ENCODE measurements at places on chromosomes 7 and 10.

DNA sequence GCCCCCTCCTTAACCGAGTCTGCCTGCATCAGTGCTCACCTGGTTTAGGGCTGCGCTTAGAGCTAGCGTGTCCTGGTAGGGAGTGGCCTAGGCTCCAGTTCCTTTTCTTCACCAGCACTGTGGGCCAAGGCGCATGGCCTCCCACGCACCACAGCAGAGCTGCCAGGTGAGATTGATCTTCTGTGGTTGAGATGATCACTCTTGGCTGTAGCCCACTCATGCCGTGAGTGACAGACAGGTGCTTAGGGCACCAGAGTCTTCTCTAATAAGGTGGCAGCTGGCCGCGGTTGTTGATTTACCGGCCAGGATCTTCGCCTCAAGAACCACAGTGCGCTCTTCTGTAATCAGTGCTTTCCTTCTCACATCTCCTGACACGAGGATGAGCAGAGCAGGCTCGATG lies 157.2 kb upstream of the INSYN2A start:
- DNase-seq: no peak

DNA sequence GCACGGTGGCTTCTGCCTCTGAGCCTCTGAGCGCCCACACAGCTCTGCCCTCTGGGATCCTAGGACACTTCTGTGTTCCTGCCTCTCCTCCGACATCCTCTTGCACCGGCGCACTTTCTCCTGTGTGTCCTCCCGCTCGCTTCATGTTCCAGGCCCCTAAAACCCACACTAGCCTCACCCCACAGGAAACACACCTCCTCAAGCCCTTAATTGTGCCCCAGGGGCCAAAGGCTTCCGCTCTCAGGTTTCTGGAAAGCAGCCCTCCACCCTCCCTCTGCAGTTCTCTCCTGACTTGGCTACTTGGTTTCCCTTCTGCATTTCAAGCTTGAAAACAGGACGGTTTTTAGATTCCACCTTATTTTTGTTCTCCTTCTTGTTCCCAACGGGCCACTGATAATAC lies 7.3 kb downstream of the GFRA1 start:
- no peak for DNase-seq

DNA sequence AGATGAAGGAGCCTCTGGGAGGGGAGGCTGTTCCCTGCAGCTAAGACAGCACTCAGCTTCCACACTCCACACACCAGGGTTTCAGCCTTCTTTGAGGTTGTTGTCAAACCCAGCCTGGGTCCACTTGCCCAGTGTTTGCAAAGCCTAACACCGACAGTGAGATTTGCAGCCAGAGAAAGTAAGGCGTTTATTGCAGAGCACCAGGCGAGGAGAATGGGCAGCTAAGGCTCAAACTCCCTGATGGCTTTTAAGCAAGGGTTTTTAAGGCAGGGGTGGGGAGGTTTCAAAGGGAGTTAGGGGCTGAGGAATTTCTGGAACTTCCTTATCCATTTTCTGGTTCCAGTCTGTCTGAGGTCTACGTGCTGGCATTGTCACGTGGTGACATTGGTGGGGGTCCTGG lies 4.7 kb upstream of the ZNF775 start:
- no peak for DNase-seq

- DNase-seq: no peak
Measured at GRCh38 chr10:24685958-24686540, 37.6 kb downstream of the ARHGAP21 start.

- no peak for DNase-seq
Measured at GRCh38 chr7:27053153-27053552, 42.6 kb downstream of the HOXA1 start.

DNA sequence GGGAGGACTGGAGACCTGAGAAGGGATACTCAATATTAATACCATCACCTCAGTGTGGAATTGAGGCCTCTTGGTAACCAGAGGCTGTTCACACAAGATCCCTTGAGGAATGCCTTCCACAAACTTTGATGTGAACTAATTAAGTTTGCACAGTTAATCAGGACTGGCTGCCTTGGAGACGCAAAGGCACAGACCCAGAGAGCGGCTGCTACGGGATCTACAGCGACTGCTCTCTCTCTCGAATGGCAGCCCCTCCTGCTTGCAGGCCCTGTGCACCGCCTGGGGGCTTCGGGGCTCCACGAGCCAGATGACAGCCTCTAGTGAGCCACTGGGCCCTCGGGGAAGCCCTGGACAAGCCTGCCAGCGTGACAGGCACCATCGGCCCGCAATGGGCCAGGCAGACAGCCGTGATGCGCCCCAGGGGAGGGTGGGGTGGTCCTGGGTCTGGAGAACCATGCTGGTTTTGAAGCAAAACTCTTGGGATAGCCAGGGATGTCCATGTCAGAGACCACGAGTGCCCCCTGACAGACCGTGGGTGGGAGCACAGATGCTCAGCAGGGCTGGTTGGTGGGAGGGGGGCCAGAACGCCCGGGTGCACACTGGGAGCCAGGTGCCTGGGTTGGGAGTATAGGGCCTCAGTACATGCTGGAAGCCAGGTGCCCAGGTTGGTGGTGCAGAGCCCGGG lies 195.6 kb downstream of the ELFN1 start:
- DNase-seq: no peak

GRCh38 chr7:151743481-151743983 lies 133.4 kb downstream of the PRKAG2 start:
- DNase-seq: no peak

- no peak for DNase-seq
Measured at GRCh38 chr10:130301021-130301892, 165.1 kb downstream of the GLRX3 start.
